Right hindlimb (tissue), 1 donor: ENCODE measurements at places on chromosomes 7 and 10.

DNA sequence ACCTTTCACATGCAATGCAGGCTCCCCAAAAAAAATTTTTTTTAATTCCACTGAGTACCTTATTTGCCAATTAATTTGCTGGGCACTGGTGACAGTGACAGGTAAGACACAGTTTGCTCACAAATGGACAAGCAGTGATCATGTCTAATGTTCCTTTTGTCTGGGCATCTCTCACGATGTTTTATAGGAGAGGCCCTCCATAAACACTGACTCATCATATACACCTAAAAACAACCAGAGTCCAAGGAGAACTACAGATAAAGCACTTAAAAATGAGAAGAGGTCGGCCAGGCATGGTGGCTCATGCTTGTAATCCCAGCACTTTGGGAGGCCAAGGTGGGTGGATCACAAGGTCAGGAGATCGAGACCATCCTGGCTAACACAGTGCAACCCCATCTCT, 105.1 kb downstream of the ATE1 start:
- no peak for DNase-seq

- DNase-seq = no peak
Observed at GRCh38 chr7:43294080-43294630, 181.7 kb downstream of the HECW1 start.

DNA sequence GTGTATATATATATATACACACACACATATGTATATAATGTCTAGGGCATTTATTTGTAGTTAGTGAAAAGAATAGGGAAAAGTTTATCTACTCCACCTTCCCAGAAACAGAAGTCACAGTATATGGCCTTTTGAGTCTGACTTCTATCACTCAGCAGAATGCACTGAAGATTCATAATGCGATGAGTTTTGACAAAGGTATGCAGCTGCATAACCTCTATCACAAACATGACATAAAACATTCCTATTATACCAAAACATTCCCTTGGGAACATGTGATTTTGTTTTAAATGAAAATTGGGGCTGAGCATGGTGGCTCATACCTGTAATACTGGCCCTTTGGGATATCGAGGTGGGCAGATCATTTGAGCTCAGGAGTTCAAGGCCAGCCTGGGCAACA, 137.3 kb upstream of the EEPD1 start:
- no peak for DNase-seq

DNA sequence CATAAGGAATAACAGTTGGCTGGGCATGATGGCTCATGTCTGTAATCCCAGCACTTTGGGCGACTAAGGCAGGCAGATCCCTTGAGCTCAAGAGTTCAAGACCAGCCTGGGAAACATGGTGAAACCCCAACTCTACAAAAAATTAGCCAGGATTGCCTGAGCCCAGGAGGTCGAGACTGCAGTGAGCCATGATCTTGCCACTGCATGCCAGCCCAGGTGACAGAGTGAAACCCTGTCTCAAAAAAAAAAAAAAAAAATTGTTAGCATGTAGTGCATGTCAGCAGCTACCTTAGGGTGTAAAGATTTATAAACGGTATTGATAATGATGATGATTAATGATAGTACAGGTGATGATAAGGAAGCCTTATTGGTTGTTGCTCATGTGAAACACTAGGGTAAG, 331.2 kb upstream of the FZD1 start:
- DNase-seq = no peak

DNA sequence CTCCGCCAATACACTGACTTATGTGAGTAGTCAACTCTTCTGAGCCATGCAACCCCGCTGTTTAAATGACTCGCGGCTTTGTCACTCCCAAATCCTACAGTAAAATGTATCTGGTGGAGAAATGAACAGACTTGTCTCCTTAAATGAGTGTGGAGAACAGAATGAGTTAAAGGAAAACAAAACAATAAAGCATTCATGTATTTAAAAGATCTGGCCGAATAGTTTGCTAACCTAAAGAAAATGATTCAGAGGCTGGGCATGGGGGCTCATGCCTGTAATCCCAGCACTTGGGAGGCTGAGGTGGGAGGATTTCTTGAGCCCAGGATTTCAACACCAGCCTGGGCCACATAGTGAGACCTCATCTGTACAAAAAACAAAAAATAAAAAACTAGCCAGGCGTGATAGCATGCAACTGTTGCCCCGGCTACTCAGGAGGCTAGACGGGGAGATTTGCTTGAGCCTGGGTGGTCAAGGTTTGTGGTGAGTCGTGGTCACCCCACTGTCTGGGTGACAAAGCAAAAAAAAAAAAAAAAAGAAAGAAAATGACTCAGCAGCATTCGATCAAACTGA, 86.5 kb upstream of the PFKP start:
- DNase-seq = no peak

- no peak for DNase-seq
Observed at GRCh38 chr10:5895804-5896203, 5.8 kb downstream of the FBH1 start.

- DNase-seq = no peak
Observed at GRCh38 chr7:96663871-96664445, 45.7 kb downstream of the SEM1 start.

DNA sequence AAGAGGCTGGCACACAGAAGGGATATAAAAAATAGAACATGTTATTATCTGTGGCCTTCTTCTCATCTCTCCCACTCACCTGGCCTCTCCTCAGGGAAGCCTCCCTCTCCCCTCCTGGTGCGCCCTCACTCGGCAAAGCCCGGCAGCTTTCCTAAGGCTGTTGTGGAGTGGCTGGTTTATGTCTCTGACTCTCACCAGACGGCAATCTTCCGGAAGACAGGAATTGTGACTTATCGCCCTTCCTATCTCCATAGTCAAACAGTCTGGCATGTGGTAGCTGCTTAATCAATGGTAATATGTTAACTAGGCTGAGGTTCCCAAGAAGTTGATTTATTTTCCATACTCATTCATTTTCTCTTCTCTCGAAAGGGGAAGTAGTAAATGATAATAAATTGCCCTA, 78.7 kb downstream of the ATXN7L1 start:
- DNase-seq = no peak

DNA sequence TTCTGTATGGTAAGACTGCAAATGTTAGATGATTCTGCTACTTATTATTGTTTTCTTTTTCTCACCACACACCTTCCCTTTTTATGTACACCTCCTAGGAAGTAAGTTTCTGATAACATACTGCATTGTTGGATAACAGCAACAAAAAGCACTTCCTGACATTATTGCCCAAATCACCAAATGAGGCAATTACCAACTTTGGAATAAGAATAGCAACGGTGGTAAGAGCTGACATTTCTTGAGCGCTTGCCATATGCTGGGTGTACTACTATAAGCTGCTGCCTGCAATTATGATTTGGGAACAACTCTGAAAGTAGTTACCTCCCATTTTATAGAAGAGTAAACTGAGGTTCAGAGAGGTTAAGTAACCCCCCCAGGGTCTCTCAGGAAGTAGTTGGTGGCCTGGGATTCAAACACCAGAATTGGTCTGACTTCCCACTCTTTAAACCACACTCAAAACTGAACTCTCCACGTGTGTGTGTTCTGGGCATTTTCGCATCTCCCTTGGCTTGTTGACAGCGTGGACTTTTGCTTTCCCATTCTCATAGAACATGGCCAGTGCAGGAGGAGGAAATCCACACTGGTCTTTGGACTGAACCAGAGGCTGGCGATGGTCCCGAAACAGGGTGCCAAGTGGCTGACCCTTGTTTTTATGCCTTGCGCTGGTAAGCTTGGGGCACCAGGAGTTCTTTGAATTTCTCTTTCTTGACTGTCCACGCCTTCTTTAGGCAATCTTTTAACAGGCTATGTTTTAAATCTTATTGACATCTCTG, 71.4 kb downstream of the TCF7L2 start:
- DNase-seq = no peak

- no peak for DNase-seq
Observed at GRCh38 chr10:102630663-102631062, 13.6 kb upstream of the TRIM8 start.

GRCh38 chr7:157900011-157900410, 563.2 kb downstream of the DNAJB6 start:
- no peak for DNase-seq

DNA sequence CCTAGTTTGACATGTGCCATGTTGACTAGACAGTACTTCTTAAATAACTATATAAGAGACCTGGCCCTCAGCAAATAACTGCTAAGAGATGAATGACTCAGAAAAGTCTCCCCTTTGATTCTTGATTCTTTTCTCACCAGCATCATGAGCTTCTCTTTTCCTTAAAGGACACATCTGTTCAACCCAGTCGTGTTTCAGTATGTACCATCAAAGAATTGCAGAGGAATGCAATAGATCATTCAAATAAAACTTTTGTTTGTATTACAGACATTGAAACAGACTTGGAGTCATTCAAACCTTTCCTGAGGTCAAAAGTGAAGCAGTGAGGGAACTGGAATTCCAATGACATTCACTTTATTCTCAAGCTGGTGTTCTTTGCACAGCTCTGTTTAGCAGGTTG, 598.3 kb upstream of the GHITM start:
- DNase-seq = no peak

- DNase-seq = no peak
Observed at GRCh38 chr10:43913676-43914235, 265.1 kb upstream of the ZNF32 start.

GRCh38 chr7:143002106-143002505, 24.8 kb downstream of the OR9A2 start:
- no peak for DNase-seq

DNA sequence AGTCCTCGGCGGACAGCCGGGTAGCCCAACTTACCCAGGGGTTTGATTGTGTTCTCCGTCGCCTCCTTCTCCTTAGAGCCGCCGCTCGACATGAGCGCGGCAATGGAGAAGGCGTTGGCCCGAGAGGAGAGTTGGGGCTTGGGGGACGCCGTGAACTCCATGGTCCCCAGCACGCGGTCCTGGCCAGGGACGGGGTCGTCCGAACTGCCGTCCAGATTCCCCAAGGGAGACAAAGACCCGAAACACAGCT, 515 bp downstream of the TBX20 start:
- DNase-seq = peak; percentile 19

GRCh38 chr10:80946073-80946472, 408.4 kb downstream of the SH2D4B start:
- no peak for DNase-seq

DNA sequence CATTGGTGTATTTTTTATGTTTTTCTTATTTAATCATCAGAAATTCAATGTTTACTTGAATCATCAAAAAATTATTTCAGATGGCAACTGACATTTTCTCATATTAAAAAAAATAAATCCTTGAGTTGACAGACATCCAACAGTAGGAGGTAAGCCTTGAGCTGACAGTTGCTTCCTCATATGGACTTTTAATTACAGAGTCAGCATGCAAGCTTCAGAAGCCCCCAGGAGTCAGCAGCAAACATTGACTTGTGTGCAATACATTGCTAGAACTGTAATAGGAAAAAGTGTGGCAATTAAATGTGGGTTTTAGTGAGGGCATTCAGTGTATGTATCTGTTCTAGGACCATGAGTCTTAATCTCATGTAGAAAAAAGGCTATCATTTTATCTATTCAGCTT, 62.4 kb upstream of the TAS2R16 start:
- DNase-seq = no peak

- no peak for DNase-seq
Observed at GRCh38 chr7:30365621-30366020, 81.2 kb downstream of the ZNRF2 start.

DNA sequence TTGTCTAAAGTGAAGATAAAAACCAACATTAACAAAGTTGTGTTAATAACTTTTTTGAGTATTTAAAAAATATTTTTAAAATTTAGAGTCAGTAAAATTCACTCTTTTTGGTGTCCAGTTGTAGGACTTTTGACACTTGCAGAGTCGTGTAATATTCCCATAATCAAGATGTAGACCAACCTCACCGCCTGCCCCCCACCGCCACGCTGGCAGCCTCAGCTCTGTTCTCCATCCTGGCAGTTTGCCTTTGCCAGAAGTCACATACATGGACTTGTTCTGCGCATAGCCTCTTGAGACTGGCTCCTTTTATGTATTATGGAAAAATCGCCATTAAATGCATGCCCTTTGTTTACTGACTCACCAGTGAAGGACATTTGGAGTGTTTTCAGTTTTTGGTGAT, 27.3 kb upstream of the SYCE1 start:
- no peak for DNase-seq

- DNase-seq = peak; percentile 65
Observed at GRCh38 chr7:76225379-76225778, 23.7 kb downstream of the SRRM3 start.

- no peak for DNase-seq
Observed at GRCh38 chr7:132350741-132351140, 225.5 kb downstream of the PLXNA4 start.

- no peak for DNase-seq
Observed at GRCh38 chr10:29199941-29200679, 88.8 kb upstream of the LYZL1 start.

GRCh38 chr10:21751341-21752310, 217.6 kb downstream of the MLLT10 start:
- no peak for DNase-seq

DNA sequence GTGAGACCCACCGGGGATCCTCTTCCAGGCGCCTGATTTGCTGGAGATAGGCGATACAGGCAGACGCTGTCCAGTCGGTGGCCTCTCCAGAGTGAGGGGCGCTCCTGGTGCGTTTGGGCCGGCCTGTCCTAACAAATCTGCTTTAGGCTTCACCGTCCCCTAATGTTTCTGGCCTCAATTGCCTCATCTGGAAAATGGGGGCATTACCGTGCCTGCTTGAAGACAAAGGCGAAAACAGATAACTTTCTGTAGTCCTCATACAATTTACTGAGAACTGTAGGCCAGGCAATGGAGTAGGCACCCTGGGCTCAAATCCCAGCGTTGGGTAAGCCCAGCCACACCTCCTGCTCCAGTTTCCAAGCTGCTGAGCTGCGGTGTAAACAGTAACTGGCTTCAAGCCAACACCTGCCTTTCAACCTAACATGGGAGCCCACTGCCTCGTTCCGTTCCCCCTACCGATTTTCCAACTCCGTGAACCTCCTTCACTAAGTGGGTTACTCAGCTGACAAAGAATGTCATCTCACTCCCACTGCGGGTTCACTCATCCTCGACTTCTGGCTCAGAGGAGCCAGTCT, 589 bp upstream of the ZFAND4 start:
- DNase-seq = no peak

DNA sequence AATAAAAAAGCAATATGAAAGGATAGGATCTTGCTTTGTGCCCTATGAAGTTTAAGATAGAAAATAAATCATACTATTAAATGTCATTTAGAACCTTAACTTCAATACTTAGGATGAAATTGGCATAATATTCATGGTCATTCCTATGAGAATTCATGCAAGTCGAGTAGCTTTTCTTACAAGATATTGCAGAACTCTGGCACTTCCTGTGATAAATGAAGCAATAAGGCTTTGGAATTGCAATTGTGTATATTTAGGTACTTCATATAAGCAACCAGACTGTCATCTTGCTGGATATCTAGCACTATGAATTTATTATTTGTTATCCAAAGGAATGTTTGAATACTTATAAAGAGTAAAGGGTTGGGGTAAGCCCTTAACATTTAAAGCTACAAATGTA, 116.5 kb downstream of the ZNF438 start:
- DNase-seq = no peak

DNA sequence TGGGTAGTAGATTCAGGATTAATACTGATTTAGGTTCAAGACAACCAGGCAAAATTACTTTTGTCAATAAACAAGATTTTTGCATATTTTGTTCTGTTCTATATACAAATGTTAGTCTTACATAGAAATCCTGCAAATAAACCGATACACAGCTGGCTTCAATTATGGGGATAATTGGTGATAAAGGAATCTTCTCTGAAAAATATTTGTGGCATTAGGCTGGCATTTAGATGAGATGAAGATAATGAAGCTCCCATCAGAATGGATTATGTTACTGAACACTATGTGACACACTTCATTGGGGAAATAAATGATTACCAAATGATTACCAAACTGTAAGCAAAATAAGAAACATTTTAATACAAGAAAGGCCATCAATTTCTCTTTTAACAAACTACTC, 65.8 kb downstream of the NT5C2 start:
- no peak for DNase-seq
